ENCODE measurements at places on chromosomes 1 and 21. TPM values are rescaled to one million over a fixed set of nuclear protein-coding genes. Genes with fewer than 3 reads are reported as not detected.

DNA sequence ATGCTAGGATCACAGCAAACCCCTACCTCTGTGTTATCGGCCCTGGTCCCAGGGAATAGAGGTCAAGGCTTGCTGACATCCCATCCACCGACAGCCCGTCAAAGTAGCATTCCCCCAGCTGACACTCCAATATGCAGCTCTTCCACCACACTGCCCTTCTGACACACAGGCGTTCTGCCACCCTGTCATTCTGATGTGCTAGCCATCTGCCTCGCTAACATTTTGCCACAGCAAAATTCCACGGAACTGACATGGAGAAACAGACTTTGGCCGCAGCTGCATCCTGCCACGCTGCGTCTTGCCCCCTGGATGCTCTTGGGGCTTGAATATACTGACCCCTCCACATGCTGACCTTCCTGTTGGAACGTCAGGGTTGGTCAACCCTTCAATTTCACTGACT, 163.2 kb upstream of the CSF3R start:
- H3K4me1 ChIP-seq: no peaks in the 10 kb centered on the region
- no peak for DNase-seq
- H3K36me3 ChIP-seq: no peaks in the 10 kb centered on the region

- H3K36me3 ChIP-seq: no peaks in the 10 kb centered on the region
- peaks cover 13% of the 10 kb centered on the region for H3K4me1 ChIP-seq
Observed at GRCh38 chr21:26405071-26405470, 168.0 kb downstream of the CYYR1 start.

GRCh38 chr1:203555076-203555475, 61.1 kb downstream of the OPTC start:
- no peaks in the 10 kb centered on the region for H3K36me3 ChIP-seq
- H3K4me3 ChIP-seq: no peak overlapping the region
- peaks cover 5% of the 10 kb centered on the region for H3K4me1 ChIP-seq
- H3K27me3 ChIP-seq: no peaks in the 10 kb centered on the region
- H3K27ac ChIP-seq: no peak overlapping the region
- no peak for DNase-seq

GRCh38 chr21:42563686-42564085, 50.0 kb downstream of the SLC37A1 start:
- H3K4me1 ChIP-seq: no peaks in the 10 kb centered on the region
- H3K27me3 ChIP-seq: no peaks in the 10 kb centered on the region
- H3K36me3 ChIP-seq: no peaks in the 10 kb centered on the region
- H3K27ac ChIP-seq: no peak overlapping the region
- DNase-seq: no peak

GRCh38 chr1:71586030-71586429, 505.2 kb upstream of the ZRANB2 start:
- no peaks in the 10 kb centered on the region for H3K36me3 ChIP-seq
- no peaks in the 10 kb centered on the region for H3K27me3 ChIP-seq
- no peak overlapping the region for H3K27ac ChIP-seq
- DNase-seq: no peak
- H3K4me1 ChIP-seq: no peaks in the 10 kb centered on the region

DNA sequence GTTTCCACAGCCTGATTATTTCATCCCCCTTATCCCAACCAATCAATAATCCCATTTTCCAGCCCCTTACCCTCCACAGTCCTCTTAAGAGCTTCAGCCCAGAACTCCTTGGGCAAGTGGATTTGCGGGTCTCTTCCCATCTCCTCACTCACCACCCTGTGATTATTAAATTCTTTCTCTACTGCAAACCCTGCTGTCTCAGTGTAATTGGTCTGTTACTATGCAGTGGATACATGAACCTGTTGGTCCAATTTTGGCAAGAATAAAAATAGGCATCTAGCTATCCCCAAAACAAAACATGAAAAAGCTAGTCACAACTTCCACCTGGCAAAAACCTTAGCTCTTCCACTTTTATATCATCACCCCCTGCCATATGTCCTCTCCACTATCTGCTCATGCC, 36.2 kb upstream of the TNFSF4 start:
- H3K4me3 ChIP-seq: no peak overlapping the region
- H3K4me1 ChIP-seq: no peaks in the 10 kb centered on the region
- DNase-seq: no peak
- no peaks in the 10 kb centered on the region for H3K36me3 ChIP-seq

Gene CSMD2
- total RNA-seq: not detected
